ENCODE measurements at places on chromosomes 3 and 15.

DNA sequence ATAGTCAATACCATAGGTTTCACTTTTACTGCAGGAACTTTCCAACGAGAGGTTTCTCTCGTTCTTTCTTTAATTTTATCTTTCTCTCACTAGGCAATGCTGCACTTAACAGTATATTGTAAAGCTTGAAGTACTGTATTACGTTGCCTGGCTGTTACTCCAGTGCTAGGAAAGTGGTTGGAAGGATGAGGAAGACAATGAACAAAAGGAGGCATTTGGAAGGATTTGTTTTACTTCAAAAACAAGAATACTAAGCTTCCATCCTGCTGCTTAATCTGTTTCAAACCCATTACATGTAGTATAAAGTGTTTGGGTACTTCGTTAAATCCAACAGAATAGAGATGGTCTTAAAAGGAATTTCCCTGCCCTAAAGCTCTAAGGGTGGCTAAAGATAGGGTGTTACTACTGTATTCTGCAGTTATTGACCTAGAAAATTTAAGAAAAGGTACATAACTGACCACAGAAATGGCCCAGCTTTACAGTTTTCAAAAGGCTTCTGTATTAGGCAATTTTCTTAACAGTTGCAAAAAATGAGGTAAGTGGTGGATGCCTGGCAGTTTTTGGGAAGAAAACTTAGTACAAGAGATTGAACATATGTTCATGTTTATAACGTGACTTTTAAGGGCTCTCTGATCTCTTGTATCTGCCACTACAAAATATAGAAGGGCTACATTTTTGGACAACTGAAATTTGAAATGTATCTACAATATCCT lies 785 bp upstream of the IFT57 start:
- no peak for DNase-seq

DNA sequence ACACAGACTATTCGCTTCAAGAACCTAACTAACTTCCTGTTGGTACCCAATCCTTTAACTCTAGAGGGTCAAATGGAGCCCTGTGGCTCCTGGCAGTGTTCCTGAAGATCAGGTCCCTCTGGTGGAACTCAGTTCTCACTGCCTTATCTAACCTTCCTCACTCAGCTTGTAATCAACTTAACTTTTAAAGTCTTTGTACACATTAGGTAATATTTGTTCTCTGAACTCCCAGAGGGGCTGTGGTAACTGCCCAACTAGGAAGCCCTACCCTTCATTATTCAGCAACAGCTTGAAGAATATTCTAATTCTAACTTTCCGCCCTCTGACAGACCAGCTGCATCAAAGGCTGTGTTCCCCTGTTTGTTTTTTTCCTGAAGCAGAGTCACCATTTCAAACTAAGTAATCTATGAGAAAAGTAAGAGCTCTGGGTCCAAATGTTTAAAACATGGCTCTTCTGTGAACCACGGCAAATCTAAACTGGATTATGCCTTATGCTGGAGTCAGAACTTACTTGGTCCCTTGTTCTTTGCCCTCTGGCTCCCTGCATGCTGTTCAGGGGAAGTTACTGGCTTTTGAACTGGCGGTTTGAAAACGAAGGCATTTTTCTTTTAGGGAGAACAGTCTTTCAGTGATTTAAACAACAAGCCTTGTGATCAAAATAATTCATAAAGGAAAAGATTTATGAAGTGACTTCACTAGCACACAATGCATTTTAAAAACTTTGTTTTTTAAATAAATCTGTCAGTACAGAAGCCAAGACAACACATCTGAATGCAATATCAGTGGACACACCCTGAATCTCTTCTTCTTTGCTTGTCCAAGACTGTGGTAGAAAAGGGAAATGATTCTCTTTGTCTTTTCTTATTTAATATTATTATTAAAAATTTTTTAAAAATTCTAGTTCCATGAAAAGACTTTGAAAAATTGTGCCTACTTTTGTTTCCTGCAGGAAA lies 365.6 kb downstream of the TIGIT start:
- no peak for DNase-seq

DNA sequence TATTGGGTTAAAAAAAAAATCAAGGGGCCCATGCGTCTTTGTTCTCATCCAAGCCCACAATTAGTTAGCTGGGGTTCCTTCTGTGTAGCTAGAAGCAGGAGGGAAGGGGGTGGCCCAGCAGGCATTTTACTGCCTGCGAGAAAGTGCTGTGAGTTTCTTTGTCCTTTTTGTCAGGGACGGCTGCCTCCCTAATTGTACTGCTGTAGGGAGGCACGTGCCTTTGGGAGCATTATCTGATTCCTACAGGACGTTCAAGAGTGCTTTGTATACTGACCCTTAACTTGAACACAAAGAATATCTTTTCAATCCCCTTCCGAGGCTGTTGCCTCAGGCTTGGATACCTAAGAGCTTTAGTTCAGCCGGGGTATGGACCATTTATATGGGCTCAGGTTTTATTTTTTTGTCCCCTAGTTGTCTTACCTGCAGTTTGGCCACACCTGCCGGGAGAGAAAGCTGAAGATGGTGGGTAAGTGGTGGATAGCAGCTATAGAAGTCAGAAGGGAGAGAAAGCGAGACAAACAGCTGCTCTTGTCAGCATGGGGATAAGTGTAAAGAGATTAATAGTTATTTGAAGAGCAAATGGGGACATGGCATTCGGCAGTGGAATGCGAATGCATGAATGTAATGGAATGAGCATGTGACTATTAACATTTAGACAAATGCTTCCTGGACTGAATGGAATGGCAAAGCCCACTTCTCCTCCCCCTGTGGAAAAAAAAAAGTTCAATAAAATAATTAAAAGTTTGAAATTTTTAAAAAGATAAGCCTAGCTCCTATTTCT lies 175.2 kb downstream of the TP63 start:
- no peak for DNase-seq

- no peak for DNase-seq
These were observed 200.8 kb upstream of the C2CD4B start for GRCh38 chr15:62365795-62366442.

GRCh38 chr3:8458711-8459110 lies 42.9 kb upstream of the LMCD1 start:
- no peak for DNase-seq

DNA sequence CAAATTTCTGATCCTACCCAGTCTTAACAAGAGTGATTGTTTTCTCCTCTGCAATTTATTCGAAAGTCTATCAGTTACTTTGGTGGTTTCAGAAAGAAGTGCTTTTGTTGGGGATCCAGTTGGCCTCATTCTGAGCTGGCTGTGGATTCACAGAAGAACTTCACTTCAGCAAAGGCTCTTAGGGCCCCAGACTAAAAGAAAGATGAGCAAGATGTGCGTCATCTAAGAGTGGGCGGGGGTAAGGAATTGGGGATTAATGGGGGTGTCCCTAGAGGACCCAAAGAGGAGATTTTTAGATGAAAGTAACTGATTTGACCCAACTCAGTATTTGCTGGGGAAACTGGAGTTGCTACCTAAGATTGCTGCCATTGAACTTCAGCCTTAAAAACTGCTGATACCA lies 63.9 kb upstream of the TSEN2 start:
- DNase-seq = no peak

GRCh38 chr3:179794355-179794754 lies 141.5 kb downstream of the USP13 start:
- DNase-seq = no peak

DNA sequence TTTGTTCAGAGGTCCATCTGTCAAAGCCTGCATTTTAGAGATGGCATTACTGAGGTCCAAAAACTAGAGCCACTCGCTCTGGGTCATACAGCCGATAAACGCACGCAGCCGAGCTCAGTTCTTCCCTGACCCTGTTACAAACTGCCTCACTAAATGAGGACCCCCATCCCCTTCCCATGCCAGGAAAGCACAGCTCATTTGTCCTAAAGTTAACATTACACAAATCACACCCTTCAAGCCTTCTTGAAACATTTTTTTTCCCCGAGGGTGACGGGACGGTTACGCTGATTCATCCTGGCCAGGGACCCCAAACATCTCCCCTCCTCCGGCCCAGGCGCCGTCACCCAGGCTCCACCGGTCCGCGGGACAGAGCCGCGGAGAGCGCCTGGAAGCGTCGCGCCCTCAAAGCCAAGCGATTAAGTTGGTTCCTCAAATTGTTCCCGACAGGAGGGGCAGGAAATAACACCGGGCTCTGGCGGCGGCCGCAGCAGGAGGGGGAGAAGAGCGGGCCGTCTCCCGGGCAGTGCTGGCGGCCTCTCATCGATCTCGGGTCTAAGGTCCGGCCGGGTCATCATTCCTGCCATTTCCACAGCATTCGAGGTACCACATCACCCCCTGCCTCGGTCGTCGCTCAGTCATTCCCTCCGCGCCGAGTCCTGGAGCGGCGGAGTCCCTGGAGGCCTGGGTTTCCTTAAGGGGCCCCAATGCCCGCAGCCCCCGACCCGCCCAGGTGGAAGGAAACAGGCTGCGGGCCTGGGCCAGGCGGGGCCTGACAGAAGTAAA lies 619 bp upstream of the CMTM8 start:
- no peak for DNase-seq

- no peak for DNase-seq
These were observed 878 bp upstream of the TLR9 start for GRCh38 chr3:52226229-52226817.

GRCh38 chr15:50116477-50116876 lies 2.6 kb downstream of the ATP8B4 start:
- DNase-seq = peak; percentile 70

DNA sequence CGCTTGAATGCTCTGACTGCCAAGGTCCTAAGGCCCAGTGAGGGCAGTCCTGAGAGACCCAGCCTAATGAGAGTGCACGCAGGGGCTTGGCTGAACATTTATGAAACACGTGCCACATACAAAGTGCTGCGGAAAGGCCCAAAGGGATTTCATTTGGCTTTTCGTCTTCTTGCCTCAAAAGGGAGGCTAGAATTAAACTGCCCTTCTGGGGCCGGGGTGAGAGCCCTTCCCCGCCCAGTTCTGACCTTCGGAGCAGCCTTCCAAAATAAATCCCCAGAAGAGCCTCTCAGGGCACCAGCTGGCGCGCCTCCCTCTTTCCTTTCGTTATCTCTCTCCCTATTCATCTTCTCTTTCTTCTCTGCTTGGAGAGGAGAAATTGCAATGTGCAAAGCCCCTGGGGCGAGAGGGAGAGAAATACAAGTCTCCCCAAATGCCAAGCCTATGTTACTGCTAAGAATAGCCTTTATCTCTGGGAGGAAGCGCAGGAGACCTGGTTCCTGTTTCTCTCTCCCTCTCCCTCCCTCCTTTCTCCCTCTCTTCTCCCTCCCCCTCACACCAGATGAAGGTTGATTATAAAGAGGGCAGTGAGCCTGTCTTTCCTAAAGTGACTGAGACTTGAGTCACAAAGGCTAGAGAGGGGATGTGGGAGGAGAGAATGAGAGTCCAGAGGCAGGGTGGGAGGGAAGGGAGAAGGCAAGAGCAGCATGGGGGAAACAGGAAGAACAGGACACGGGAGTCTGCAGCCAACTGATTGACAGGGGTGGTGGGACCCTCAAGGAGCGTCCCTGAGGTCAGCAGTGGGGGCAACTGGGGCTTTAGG lies 36.7 kb upstream of the NDUFB4 start:
- no peak for DNase-seq

- DNase-seq = no peak
These were observed 7.5 kb downstream of the IQSEC1 start for GRCh38 chr3:13065727-13066126.

DNA sequence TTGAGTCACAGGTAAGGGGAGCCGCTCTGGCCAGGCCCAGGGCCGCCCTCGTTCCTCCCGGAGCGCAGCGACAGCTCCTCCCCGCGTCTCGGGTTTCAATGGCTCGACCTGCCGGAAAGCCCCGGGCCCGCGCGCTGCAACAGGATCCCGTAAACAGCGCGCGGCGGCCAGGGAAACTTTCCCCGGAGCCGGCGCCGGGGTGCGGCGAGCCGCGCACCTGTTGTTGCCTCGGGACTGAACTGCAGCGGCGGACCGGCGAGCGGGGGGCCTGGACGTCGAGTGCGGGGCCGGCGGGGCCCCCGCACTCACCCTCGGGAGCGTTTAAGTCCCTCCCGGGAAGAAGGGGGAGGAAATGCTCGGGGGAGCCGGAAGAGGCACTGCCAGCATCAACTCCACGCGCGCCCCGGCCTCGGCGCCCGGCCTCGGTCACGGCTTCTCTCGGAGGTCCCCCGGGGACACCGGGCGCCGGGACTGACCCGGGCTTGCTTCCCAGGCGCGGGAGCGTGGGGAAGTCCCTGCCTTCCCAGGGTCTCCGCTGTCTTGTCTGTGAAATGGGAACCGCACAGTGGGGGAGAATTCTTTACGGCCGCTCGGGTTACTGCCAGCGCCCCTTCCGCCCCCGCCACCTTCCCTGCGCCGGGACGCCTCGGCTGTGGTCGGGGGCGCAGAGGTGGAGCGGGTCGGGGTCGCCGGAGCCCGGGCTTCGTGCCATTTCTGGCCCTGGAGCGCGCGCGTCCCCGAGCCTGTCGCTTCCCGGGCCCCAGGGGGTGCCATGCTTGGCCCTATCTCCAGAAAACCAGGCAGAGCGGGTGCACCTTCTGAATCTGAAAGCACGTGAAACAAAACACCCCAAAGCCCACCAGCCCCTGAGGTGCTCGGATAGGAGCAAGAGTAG lies 7.5 kb upstream of the PGPEP1L start:
- DNase-seq = no peak

DNA sequence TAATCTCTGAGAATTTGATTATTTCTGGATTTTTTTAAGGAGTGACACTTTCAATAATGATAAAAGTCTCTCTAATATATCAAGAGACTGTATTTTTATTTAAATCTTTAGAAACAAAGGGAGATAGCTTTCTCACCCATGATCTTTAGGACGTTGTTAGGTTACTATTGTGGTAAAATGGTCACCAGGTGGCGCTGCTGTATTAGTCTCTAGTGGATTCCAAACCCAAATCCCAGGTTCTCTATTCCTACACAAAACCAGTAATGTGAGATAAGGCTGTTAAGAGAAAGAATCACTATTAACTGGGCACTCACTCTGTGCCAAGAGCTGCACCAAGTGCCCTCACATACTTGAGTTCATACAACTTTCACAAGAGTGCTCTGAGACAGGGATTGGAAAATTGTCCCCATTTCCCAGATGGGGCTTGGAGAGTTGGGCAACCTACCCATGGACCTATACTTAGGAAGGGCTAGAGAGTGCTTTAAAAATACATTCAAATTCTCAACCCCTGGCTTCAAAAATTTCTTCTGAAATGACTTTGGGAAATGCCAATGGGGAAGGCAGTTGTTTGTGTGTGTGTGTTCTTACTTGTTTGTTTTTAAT lies 593.4 kb upstream of the TGFBR2 start:
- peak; percentile 53 for DNase-seq

DNA sequence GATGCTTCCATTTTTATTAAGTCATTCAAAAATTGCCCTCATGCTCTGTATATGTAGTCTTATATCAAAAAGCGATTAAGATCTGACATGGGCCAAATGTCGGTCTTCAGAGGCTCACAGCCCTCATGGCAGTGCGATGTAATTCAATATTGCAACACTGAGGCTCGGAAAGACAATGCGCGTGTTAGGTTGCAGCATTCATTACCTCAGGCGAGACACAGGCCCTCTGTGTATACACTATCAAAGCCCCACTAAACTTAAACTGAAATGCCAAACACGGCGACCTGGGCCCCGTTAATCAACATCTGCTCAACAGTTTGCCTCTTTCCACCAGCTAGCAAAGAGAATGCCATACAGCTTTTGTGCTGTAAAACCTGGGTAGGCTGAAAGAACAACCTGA lies 413.4 kb downstream of the ERC2 start:
- DNase-seq = no peak

Measured in activated CD8-positive, alpha-beta memory T cell treated with anti-CD3 and anti-CD28 coated beads, Interleukin-2, amount 10 ng/mL, durations not matched to agents 7 days and 5 days (primary cell).